ENCODE measurements at places on chromosomes 6 and 20.

GRCh38 chr6:26246058-26246457 lies 118.9 kb upstream of the BTN3A2 start:
- no peak overlapping the region for H3K27ac ChIP-seq
- no peak overlapping the region for H3K4me3 ChIP-seq
- H3K4me1 ChIP-seq = peaks cover 20% of the 10 kb centered on the region
- H3K36me3 ChIP-seq = peaks cover 25% of the 10 kb centered on the region

GRCh38 chr6:169975701-169976100 lies 224.3 kb downstream of the ERMARD start:
- peaks cover 3% of the 10 kb centered on the region for H3K36me3 ChIP-seq
- no peak for DNase-seq
- peaks cover 20% of the 10 kb centered on the region for H3K27me3 ChIP-seq
- peaks cover 4% of the 10 kb centered on the region for H3K4me1 ChIP-seq
- no peak overlapping the region for H3K27ac ChIP-seq

DNA sequence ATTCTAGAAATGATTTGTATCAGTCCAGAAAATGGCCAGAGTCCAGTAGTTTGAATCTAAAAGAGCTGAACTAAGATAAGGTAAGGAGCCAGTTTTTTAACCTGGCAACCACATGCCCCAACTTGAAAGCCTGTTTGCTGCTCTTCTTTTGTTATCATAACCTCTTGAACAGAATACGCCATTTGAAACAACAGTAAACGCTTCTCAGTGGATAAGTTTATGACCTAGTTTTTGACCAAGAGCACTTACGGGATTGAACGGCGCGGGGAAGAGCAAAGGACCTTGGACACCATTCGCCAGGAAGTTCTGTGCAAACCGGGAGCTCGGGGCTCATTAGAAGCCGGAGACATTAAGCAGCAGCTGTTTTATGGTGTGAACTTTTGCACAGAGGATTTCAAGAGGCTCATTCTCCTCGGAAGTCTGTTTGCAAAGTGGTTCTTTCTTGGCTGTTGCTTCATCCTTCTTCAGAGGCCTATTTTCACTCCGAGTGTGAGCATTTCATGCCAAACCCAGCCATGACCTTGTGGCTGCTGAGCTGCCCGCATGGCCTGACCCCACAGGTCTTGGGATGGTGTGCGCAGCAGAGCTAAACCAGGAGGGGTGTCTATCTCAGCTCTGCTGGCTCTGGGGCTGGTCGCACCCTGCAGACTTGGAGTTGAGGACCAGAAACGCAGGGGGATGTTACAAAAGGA lies 215.1 kb downstream of the SOX4 start:
- no peak overlapping the region for H3K4me3 ChIP-seq
- H3K27me3 ChIP-seq = no peaks in the 10 kb centered on the region
- no peak for DNase-seq
- H3K36me3 ChIP-seq = no peaks in the 10 kb centered on the region
- no peaks in the 10 kb centered on the region for H3K4me1 ChIP-seq

DNA sequence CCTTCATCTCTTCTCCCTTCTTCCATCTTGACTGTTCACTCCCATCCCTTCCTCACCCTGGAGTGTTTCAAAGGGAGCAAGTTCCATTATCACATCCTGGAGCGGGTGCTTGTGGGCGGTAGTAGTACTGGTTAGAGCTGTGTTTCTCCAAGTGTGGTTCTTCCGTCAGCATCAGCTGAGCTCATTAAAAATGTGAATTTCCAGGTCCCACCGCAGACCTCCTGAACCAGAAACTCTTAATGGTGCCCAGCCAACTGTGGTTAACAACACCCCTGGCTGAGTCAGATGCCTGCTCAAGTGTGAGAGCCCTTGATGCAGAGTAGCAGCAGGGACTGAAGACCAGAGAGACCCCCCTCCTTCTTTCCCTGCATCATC lies 24.4 kb downstream of the ANGPT4 start:
- DNase-seq = no peak
- H3K36me3 ChIP-seq = no peaks in the 10 kb centered on the region
- H3K27ac ChIP-seq = no peak overlapping the region
- H3K4me1 ChIP-seq = peaks cover 2% of the 10 kb centered on the region

- H3K27ac ChIP-seq = no peak overlapping the region
- H3K27me3 ChIP-seq = peaks cover 18% of the 10 kb centered on the region
- peaks cover 3% of the 10 kb centered on the region for H3K36me3 ChIP-seq
- H3K4me3 ChIP-seq = no peak overlapping the region
- no peak for DNase-seq
These were observed 148.8 kb upstream of the RPS6KA2 start for GRCh38 chr6:166775923-166776220.

- H3K4me1 ChIP-seq = no peaks in the 10 kb centered on the region
- no peak for DNase-seq
- H3K4me3 ChIP-seq = peak overlapping the region; percentile 51
These were observed 2.6 kb downstream of the EPHA7 start for GRCh38 chr6:93416571-93417420.

- peaks cover 2% of the 10 kb centered on the region for H3K36me3 ChIP-seq
- H3K4me3 ChIP-seq = no peak overlapping the region
- peaks cover 12% of the 10 kb centered on the region for H3K4me1 ChIP-seq
- H3K27me3 ChIP-seq = no peaks in the 10 kb centered on the region
- DNase-seq = no peak
- H3K27ac ChIP-seq = peak overlapping the region; percentile 35
These were observed 18.3 kb upstream of the HLA-DRB1 start for GRCh38 chr6:32607988-32608298.

- no peak overlapping the region for H3K4me3 ChIP-seq
- H3K36me3 ChIP-seq = no peaks in the 10 kb centered on the region
- no peak overlapping the region for H3K27ac ChIP-seq
- H3K27me3 ChIP-seq = no peaks in the 10 kb centered on the region
- DNase-seq = no peak
These were observed 86.5 kb upstream of the CENPW start for GRCh38 chr6:126253431-126253830.

Data from effector memory CD8-positive, alpha-beta T cell (primary cell).